Omental fat pad (tissue), 4 donors: ENCODE measurements at places on chromosomes 7 and 10.

DNA sequence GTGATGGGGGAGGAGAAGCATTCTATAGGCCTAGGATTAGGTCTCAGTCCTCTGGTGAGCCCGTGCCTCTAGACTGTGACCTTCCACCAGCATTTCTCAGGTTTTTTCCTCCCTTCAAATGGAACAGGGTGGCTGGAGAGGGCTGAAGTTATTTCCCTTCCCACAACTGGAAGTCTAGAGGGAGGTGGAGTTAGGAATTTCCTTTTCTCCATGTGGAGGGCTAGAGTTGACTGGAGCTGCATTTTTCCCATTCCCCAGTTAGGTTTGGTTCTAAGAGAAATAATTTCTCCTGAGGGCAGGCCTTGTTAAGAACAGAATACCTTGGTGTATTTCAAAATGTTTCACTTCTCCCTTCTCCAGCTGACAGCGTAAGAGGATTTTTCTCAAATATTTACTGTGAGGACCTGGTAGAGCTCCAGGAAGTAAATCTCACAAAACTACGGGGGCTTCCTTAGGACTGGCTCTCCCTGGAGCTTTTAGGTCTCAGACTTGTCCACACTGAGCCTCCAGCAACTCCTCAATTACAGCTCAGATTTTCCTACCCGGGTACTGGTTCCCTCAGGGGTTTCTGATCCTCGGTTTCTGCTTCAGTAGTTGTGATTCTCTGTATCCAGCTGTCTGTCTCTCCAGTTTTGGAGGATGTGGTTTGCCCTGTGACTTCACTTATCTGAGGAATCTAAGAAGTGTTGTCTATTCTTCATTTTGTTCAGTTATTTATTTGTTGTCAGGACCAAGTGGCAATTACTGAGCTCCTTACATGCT lies 6.0 kb upstream of the REEP3 start:
- DNase-seq: no peak

DNA sequence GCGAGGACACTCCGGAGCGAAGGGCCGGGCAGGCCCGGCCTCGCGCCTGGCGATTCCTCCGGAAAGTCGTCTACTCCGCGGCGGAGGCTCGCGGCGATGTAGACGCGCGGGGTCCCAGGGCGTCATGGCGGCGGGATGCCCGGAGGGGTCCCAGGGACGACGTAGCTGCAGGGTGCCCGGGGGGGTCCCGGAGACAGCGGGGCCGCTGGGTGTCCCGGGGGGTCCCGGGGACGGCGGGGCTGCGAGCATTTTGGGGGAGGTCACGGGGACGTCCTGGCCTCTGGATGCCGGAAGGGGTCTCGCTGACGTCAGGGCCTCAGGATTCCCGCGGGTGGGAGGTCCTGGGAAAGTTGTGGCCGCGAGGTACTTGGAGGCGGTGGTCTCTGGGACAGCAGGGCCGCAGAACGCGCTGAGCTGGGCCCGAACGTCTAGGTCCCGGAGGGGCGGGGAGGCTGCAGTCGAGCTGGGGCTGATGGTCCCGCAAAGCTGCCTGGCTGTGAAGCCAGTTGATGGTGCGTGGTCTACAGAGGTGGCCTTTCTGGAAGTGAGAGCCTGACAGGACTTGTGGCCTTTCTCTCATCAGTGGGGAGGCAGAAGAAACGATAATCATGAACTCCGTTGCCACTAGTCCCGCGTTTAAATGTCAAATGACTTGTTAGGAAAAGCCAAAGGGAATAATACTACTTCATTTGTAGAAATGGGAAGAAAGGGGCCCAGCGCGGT lies 637 bp downstream of the HSPA14 start:
- no peak for DNase-seq

- peak; percentile 11 for DNase-seq
Measured at GRCh38 chr10:43249962-43250614, 16.8 kb downstream of the RASGEF1A start.

- DNase-seq: no peak
Measured at GRCh38 chr10:111984057-111984456, 199.5 kb downstream of the GPAM start.

DNA sequence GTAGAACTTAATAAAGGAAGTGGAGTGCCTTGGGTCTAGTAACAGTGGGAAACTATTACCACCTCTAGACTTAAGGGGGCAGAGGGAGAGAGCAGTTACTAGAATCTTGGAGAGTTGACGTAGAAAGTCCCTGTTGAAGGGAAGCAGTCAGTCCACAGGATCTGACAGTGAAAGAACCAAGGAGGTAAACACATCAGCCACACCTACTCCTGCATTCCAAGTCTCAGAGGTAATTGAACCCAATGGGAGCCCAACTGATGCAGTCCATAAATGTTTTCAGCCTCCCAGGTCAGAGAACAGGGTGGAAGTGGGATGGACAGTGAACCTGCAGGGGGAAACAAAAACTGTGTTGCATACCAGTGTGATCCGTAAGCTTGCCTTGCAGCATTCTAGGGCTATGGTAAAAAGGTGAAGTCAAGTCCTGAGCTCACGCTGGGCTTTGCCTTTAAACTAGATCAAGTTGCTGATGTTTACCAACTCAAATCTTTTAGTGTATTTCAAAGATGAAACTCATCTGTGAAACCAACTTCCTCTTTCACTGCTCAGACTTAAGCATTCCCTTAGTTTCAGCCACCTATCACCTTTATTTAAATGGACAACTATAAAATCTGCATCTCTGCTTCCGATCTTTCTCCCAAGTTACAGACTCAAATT lies 57.2 kb downstream of the SLC16A12 start:
- DNase-seq: no peak

DNA sequence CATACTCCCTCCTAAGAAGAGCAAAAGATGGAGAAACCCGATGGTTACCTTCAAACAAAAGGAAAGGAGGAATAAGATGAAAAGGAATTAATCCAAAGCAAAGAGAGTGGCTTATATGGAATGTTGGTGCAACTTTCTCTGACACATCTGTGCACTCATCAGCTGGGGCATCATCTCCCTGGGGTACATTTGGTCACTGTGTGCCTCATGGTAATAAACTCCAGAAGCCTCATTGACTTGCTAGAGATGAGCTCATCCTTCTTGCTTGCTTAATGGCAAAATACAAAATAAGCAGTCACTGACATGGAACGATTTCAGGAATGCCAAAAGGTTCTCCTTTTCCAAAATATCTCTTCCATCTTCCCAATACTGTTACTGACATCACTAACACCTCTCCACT lies 22.5 kb downstream of the CAV1 start:
- DNase-seq: no peak
